ENCODE measurements at places on chromosomes 5 and 9.
A peak's percentile ranks its signal among the peaks of the same experiment; 100 is the strongest.

DNA sequence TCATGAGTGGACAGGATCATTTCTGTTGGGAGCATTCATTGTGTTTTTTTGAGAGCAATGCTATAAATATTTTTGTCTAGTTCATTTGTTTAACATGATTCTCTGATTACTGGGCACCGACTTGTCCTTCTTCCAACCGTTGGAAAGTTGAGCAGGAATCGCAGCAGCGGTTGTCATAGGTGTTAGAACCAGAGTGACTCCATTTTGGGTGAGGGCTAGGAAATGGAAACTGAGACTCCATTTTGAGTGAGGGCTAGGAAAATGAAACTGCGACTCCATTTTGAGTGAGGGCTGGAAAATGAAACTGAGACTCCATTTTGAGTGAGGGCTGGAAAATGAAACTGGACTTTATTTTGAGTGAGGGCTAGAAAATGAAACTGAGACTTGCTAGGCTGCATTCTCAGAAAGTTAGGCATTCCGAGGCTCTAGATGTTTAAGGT lies 100.6 kb downstream of the ICE1 start:
- DNase-seq = peak; percentile 3

- no peak for DNase-seq
Observed at GRCh38 chr9:129785866-129786265, 17.1 kb upstream of the TOR1B start.

DNA sequence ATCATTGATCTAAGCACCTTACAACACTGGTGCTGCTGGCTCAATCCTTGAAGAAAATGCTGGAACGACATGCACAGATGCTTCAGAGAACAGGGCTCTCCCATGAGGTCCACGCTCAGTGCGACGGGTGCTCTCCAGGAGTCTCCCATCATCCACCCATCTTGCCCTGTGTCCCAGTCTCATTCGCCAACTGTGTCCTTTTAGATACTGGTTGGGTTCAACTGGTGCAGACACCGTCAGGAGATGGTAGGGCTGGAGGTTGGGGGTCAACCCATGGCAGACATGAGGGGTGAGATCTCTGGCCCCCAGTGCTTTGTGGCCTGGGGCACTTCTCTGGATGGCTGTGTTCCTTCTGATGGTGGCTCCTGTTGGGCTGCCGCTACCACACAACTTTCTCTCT lies 1.6 kb upstream of the OBP2B start:
- DNase-seq = no peak

DNA sequence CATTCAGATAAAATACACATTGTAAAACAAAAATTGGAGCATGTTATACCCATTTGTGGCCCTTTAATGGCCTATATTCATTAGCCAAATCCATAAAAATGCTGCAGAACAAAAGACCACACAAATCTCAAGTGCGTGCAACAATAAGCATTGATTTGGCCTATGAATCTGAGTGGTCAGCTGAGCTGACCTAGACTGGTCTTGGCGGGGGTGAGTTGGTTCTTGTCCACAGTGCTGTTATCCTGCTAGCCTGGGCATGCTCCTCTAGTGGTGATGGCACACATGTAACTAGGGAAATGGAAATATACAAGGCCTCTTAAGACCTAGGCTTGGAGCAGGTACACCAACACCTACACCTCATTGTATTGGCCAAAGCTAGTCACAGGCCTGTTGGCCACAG lies 122.2 kb upstream of the TBCA start:
- DNase-seq = no peak

DNA sequence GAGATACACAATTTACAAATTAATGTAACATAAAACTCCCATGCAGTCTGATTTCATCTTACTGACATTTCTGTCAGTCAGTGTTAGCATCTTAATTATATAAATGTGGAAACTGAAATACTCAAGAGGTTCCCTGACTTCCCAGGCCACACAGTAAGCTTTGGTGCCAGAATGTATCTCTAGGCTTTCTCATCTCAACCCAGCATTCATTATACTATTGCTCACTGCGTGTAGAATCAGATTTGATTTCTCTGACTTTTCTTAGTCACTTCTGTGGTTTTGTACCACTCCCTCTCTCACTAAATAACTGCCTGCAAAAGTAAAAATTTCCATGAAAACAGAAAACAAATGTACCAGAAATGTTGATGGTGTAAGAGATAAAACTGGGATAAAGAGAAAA lies 31.7 kb upstream of the CDKN2B start:
- DNase-seq = no peak

DNA sequence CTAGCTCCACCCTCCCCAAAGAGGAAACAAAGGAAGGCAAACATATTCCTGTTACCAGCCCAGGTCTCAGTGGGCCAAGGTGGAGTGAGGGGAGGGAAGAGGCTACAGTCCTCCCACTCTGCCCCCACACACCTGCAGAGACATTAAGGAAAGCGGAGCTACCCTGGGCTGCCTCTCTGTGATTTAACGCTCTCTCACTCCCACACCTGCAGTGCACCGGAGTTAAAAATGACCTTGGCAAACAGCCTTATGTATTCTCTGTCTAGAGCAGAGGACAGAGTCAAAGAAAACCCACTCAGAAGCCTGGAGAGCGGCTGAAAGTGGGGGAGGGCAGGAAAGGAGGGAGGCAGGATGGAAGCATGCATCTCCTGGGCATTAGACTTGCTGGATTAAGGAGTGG lies 32.7 kb downstream of the KCNIP1 start:
- no peak for DNase-seq

GRCh38 chr9:125280945-125281344 lies 19.3 kb downstream of the GAPVD1 start:
- DNase-seq = no peak

- no peak for DNase-seq
Observed at GRCh38 chr5:111739416-111739815, 17.6 kb downstream of the NREP start.

DNA sequence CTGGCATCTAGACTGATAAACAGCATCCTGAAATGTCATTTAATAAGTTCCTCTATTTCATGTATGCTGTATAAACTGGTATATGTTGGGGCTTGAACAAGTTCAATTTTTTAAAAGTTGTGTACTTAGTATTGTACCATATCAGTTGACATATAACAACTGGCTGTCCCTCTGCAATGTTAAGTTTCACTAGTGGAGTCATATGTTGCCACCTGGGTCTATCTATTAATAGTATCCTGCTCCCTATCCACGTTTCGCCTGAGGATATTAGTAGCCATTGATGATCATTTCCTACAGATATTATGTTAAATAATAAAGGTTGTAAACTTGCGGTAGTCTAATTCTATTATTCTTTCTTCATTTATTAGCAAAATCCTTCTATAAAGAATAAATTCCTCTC lies 177.6 kb downstream of the RFX3 start:
- no peak for DNase-seq

GRCh38 chr5:34854459-34855174 lies 15.7 kb downstream of the TTC23L start:
- DNase-seq = no peak

GRCh38 chr9:99401680-99402504 lies 179.8 kb downstream of the SEC61B start:
- DNase-seq = no peak

GRCh38 chr9:86860006-86860405 lies 87.3 kb downstream of the GAS1 start:
- no peak for DNase-seq

GRCh38 chr9:98877311-98877710 lies 66.4 kb upstream of the COL15A1 start:
- no peak for DNase-seq

DNA sequence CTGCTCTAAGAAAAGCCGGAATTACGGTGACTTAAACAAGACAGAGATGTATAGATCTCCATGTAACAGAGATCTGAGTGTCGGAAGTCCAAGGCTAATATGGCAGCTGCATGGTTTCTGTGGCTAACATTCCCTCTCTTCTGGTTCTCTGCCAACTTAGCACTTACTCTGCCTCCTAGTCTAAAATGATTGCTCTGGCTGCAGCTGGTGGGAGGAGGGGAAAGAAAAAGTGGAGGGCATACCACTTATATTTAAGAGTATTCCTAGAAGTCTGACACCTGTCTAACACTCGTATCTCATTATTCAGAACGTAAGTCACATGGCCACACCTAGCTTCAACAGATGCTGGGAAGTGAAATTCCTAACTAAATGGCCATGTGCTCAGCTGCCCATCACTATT lies 551.5 kb upstream of the TLE4 start:
- no peak for DNase-seq

DNA sequence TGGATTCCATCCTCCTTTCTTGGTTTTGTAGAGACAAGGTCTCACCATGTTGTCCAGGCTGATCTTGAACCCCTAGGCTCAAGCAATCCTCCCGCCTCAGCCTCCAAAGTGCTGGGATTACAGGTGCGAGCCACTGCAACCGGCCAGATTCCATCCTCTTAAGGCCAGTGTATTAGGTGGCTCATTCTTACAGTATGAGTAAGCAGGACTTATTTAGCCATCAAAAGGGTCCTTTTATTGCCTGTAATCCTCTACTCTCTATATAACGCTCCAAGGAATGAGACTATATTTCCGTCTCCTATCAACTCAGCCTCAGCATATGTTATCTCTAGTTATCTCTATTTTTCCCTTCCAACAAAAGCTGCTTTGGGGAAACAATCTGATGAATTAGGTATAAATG lies 3.0 kb upstream of the ERBIN start:
- no peak for DNase-seq

DNA sequence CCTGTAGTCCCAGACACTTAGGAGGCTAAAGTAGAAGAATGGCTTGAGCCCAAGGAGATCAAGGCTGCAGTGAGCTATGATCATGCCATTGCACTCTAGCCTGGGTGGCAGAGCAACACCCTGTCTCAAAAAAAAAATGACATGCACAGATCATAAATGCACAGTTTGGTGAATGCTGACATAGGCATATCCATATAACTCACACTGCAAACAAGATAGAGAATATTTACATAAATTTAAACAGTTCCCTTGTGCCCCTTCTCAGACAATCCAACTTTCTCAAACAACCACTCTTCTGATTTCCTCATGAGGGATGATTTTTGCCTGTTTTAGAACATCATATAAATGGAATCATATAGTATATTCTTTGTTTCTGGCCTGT lies 88.7 kb upstream of the CAST start:
- no peak for DNase-seq

GRCh38 chr5:116543501-116543900 lies 31.1 kb downstream of the SEMA6A start:
- no peak for DNase-seq

- no peak for DNase-seq
Observed at GRCh38 chr9:108149326-108149725, 659.8 kb upstream of the KLF4 start.

GRCh38 chr5:5810461-5810860 lies 388.0 kb downstream of the ICE1 start:
- DNase-seq = no peak
